Activated naive CD4-positive, alpha-beta T cell (primary cell): ENCODE measurements at places on chromosomes 16 and 17.

DNA sequence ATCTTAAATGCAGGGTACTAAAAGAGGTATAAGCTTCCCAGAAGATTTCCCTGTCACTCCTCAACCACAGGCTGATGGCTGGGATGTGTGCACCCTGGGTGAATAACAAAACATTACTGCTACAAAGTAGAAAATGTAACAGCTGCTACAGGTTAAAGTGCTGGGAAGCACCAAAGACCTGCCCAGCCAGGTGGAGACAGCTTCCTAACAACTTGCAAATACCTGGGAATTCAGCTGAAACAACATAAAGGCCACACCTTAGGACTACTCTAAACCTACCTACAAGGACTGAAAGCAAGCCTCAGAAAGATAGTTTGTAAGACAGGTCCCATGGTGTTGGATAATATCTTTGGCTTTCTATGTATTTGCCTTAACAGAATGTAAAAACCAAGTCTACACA is 118.5 kb downstream of the CEP112 start:
- no peak for DNase-seq

- no peak for DNase-seq
Measured at GRCh38 chr16:46730801-46731690, 17.1 kb downstream of the MYLK3 start.

- no peak for DNase-seq
Measured at GRCh38 chr16:71628810-71629209, 2.8 kb downstream of the MARVELD3 start.

- no peak for DNase-seq
Measured at GRCh38 chr17:71033336-71033735, 864.0 kb downstream of the KCNJ2 start.

GRCh38 chr17:7570351-7570750 is 8.6 kb downstream of the SENP3 start:
- no peak for DNase-seq

GRCh38 chr17:35700150-35700549 is 31.3 kb upstream of the RASL10B start:
- no peak for DNase-seq

GRCh38 chr16:83345846-83346640 is 461.7 kb upstream of the HSBP1 start:
- no peak for DNase-seq

DNA sequence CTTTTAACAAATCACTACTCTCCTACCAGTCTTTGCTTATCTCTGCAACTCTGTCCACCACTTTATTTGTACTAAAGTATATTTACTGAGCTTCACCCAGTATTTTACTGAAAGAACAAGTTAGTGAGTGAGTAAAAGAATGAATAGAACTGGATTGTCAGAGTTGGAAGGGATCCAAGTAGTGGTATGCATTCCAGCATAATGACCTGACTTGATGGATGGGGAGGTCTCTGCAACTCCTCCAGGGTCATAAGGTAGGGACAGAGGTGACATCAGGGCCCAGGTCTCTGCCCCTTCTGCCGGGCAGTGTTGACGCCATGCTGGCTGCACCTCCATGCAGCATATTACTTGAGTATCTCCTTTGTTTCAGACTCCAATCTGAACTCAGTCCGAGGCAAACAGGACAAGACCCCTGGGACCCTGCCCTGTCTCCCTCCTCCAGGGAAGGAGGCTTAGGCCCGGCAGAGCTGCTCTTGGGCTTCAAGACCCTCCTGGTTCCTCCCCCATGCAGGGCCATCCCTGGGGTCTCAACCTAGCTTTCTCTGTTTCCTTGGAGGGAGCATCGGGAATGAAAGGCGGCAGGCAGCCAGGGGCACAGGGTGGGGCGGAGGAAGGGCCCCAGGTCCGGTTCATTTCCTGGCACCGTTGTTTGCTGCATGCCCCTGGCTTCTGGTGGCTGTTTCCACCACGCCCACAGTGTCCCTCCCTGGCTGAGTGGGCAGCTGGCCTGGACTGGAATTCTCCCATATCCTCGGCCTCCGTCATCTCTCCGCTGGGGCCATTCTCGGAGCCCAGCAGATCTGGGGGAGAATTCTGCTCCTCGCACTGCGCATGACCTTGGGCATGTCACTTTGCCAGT is 12.4 kb upstream of the ITGA3 start:
- DNase-seq, result no peak

- no peak for DNase-seq
Measured at GRCh38 chr16:54657709-54658102, 273.0 kb upstream of the IRX5 start.

DNA sequence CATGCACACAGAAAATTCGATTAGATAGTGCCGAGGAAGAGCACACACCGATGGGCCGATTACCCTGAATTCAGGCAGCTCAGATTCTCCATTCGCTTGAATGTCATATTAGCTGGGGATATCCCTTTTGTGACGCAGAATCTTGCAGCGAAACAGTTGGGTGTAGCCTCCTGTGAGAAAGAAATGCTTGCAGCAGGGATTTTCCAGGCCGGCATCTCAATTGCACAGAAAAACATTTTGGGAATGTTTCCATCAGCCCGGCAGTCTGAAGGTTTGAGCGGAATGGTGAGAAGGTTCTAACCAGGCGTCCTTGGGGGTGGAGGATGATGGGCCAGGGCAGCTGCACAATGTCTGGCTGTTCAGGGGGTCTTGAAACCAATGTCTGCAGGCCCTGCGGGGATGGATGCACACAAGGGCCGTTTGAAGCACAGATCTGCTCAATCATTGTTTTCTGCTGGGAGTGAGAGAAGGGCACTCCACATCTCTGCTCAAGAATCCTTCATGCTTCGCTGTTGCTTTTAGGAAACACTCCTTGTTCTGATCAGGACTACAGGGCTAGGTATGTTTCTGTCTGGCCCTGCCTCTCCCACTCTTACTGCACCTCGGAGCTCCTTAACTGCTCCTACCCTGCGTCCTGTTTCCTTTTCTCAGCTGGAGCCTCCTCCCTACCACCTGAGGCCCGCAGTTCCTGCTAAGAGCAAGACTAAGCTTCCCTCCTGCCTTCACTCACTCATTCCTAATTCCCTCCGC is 94.6 kb downstream of the CMIP start:
- no peak for DNase-seq

DNA sequence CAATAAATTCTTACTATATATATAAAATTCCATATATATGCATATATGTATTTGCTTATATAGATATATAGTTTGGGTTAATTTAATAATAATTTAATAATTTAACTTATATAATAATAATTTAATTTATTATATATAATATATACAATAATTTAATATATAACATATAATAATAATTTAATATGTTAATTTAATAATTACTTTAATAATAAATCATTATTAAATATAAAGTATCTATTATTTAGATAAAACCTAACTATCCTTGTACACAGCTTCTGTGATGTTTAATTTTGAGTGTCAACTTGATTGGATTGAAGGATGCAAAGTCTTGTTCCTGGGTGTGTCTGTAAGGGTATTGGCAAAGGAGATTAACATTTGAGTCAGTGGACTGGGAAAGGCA is 40.6 kb upstream of the CDH13 start:
- DNase-seq, result no peak

GRCh38 chr17:48997103-48997826 is at the start of gene IGF2BP1:
Gene IGF2BP1, plus strand, starts transcription at chr17:48997385. Its CDS starts 361 bp downstream, at chr17:48997746.
- DNase-seq, result no peak

DNA sequence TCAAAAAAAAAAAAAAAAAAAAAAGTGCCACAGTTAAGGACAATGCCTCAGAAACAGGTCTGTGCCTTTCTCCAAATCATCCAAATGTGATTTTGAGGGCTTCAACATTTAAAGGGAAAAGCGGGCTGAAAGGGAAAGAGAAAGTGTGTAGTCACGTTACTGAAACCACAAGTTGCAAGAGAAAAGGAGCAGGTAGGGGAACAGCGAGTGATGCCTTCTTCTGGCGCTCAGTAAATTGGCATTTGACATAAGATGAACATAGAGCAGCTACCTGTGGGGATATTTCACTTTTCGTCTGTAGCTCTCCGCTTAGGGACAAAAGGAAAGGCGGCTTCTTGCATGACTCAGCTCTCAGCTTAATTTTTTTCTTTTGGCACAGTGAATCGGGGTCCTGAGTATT is 11.1 kb downstream of the CMTM2 start:
- no peak for DNase-seq

DNA sequence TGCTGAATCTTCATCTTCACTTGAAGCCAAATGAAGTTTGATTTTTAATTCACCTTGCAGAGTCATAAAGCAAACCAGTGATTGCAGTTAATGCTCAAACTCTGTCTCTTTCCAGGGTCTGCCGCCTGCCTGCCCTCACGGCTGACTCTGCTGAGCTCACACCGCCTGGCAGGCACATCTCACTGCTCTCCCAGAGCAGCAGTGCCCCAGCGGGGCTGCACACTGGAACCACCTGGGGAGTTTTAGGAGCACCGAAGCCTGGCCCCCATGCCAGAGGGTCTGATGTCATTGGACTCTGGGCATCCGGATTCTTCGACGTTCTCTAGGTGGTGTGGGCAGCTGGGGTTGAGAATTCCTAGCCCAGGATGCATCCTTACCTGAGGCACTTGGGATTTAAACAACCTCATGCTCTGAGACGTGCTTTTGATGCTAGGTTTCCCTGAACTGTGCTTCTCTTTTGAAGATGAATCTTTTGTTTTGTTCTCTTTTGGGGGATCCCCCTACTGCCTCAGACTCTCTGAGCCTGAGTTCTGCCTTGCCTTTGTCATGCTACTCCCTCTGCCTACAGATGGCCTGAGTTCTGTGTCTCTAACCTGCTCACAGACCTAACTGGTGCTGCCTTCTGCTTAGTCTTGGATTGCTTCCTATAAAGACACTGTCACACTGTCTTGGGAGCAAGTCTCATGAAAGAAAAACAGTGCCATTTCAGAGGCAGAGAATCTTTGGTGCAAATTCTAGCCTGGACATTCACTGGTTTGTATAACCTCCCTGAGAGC is 438.1 kb upstream of the CCL2 start:
- no peak for DNase-seq

GRCh38 chr17:44502598-44503146 is 534 bp downstream of the GPATCH8 start:
- peak; percentile 30 for DNase-seq

DNA sequence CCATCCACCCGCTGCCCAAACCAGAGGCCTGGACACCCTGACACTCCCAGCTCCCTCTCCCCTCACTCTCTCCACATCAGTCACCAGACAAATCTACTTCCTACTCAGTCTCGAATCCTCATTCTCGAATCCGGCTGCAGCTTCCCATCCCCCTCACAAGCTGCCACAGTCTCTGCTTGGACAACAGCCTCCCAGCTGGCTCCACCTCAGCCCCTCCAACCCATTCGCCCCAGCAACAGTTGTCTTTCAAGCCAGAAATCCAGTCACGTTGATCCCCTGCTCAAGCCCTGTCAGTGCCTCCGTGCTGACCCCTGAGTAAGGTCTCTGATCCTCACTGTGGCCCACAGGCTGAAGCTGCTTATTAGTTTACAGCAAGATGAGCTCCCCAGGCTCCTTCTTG is 44.2 kb upstream of the MTSS2 start:
- DNase-seq, result no peak
